ENCODE measurements at places on chromosomes 6 and 20.

- no peak for DNase-seq
These were observed 79.5 kb upstream of the RNF217 start for GRCh38 chr6:124882579-124883393.

GRCh38 chr20:54162378-54163009 lies 11.3 kb downstream of the CYP24A1 start:
- no peak for DNase-seq

DNA sequence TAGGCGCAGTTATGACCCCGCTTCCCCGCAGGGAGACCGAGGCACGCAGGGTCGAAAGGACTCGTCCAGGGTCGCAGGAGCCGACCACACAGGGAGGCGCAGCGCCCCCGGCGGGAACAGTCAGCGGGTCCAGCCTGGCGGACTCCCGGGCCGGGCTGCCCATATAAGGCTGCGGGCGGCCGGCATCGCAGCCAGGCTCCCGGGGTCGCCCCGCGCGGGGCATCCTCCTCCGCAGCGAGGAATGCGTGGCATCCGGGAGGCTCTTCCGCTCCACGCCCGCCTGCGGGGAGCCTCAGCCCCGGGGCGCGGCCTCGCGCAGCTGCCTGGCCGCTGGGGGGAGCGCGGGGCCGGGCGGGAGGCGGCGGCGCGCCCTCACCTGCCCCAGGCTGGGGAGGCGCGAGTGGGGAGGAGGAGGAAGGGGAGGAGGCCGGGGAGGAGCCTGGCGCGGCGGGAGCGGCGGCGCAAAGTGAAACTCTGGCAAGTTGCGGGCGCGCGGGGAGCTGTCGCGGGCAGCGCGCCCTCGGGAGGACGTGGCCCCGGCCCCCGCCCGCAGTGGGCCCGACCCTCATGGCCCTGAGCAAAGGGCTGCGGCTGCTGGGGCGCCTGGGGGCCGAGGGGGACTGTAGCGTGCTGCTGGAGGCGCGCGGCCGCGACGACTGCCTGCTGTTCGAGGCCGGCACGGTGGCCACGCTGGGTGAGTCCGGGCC lies at the start of gene SYNJ2:
SYNJ2 (plus strand) TSS at position 469 of the 707 bp plus-strand sequence; CDS start at position 568, 99 bp downstream.
- peak; percentile 73 for DNase-seq

- no peak for DNase-seq
These were observed 72.2 kb downstream of the RPP40 start for GRCh38 chr6:4931530-4932227.

DNA sequence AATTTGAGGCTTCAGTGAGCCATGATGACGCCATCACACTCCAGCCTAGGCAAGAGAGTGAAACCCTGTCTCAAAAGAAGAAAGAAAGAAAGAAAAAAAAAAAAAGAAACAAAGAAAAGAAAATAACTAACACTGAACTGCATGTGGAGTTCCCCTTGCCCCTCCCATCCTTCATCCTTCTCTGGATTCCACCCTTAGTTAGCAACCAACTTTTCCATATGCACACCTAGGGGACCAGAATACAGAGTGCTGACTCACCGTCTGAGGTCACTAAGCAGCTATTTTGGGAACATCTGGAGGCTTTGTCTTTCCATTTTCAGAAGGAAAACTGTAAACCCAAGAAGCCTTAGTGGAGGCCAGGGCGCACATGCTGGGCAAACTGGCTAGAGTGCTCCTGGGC lies 257.4 kb downstream of the MAFB start:
- DNase-seq, result no peak

DNA sequence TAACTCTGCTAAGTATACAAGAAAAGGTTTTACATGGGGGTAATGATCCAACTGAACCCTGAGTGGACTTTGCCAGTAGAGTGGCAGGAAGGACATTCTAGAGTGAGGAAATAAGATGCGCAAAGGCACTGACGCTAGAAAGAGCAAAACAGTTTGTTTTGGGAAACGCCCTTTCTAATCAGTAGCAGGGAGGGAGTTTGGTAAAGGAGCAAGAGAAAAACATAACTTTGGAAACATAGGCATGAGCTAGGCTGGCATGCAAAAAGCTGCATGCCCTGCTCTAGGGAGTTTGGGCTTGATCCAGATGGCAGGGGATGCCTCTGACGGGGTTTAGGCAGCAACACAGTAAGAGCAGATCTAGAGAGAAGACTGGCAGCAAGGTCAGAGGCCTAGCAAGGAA lies 135.2 kb downstream of the DST start:
- DNase-seq, result no peak

- DNase-seq, result no peak
These were observed 55.5 kb upstream of the CHRNA4 start for GRCh38 chr20:63416631-63417030.

GRCh38 chr20:34940081-34940481 lies 15.5 kb downstream of the GSS start:
- no peak for DNase-seq

- DNase-seq, result no peak
These were observed 33.2 kb downstream of the ADGRF5 start for GRCh38 chr6:46888578-46888977.

- no peak for DNase-seq
These were observed 620.5 kb downstream of the DOK5 start for GRCh38 chr20:55095745-55096400.

- no peak for DNase-seq
These were observed 55.0 kb downstream of the SOX4 start for GRCh38 chr6:21648475-21649050.

DNA sequence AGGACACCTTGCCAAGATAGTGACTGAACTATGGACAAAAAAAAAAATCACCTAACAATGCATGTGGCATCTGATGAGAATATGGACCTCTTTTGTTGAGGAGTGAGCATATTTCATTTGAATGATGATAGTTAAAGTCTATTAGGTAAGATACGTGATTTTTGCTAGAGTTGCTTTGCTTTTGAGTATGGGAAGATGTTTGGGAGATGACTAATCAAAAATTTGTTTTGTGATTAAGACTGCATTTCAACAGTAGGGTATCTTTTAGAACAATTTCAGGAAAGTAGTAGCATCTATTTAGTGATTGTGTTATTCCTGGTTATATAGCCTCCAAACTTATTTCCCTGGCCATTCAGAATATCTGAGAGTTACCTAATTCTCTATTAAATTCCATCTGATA lies 878.6 kb upstream of the CITED2 start:
- DNase-seq, result no peak

DNA sequence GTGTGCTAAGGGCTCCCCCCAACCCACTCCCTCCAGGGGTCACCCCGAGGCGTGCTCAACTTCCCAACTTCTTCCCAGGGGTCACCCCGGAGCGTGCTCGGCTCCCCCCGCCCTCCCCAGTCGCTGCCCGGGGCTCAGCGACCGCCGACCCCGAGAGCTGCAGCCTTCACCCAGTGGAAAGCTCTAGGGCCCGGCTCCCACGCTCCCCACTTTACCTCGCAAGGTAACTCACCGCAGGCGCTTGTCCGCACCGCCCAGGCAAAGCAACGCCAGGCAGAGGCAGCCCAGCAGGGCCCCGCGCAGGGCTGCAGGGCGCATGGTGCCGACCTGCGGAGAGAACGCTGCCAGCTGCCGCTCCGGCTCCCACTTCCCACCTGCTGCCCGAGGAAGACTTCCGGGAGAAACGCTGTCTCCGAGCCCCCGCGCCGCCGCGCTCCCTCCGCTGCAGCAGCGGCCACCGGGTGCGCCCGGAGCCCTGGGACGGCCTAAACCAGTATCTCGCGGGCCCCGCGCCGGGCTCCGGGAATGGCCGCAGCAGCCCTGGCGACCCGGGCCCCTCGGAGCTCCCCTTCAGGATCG lies 396 bp downstream of the RNASET2 start:
- DNase-seq, result no peak

GRCh38 chr20:43442282-43442880 lies 15.3 kb upstream of the SRSF6 start:
- DNase-seq, result no peak

DNA sequence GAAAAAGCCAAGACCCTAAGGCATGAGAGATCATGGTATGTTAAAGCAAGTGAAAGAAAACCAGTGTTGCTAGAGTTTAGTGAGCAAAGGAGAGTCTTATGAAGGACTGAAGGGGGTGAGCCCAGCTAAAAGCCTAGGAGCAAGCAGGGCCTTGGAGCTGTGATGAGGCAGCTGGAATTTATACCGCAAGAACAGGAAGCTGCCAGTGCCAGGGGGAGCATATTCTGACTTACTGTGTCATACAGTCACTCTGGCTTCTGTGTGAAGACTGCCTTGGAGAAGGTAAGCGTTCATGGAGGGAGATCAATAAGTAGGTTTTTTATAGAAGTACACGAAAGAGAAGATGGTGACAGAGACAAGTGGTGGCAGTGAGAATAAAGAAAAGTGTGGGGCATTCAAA lies 308.9 kb upstream of the THEMIS start:
- DNase-seq, result no peak

DNA sequence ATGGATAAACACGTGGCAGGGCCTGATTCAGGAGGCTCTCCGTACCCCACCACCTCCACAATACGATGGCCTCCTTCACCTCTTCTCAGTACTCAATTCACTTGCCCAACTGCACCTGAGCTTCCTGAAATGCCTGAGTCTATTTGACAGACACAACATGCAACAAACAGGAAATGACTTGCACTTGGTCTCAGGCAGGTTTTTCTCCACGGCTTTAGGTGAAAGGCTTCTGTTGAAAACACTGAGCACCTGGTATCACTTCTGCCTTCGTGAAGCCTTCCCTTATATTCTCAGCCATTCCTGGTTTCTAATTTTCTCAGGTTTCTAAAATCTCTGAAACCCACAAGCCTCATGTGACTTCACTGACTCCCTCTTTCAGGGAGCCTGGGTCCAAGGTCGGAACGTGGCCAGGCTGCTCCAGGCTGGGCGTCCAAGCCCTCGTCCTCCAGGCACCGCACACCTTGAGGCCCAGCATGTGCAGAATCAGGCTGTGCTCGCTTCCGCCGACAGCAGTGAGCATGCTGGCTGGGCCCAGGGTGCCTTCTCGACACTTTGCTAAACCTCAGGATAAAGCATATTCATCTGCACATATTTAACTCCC lies 34.7 kb downstream of the TAF4 start:
- DNase-seq, result peak; percentile 5

DNA sequence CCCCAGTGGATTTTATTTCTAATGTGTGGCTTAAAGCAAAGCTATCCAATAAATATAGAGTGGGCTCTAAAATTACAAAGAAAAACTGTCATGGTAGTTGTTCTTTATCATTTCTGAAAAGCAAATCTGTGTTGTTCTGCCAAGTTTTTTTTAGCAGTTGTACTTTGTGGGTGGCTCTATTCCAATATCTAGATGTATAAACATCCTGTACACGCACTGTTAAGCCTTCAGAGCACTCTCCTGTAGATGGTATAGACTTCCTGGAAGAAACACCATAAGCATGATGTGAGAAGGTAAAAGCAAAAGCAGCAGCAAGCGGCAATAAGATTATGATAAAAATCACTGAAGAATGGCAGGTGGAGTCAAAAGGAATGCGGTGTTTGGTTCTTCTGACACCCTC lies 21.5 kb upstream of the TMEM30A start:
- DNase-seq, result no peak

GRCh38 chr6:157631412-157631811 lies 191.6 kb upstream of the SNX9 start:
- DNase-seq, result no peak

DNA sequence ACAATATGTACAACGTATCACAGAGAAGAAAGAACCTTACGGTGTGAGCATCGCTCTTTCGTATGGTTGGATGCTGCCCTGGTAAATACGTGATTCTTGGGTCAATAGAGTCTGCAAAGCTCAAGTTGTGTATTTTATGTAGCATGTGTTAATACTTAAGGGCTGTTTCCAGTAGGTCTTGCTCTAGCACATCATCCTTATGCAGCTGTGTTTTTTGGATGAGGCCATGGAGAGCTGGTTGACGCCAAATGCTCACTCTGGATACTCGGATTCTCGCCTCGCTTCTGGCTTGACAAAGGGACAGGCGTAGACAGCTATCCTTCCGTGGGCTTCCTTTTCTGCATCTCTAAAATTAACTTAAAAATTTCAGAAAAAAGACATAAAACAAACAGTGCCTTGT lies 38.9 kb downstream of the SNRNP48 start:
- DNase-seq, result no peak

DNA sequence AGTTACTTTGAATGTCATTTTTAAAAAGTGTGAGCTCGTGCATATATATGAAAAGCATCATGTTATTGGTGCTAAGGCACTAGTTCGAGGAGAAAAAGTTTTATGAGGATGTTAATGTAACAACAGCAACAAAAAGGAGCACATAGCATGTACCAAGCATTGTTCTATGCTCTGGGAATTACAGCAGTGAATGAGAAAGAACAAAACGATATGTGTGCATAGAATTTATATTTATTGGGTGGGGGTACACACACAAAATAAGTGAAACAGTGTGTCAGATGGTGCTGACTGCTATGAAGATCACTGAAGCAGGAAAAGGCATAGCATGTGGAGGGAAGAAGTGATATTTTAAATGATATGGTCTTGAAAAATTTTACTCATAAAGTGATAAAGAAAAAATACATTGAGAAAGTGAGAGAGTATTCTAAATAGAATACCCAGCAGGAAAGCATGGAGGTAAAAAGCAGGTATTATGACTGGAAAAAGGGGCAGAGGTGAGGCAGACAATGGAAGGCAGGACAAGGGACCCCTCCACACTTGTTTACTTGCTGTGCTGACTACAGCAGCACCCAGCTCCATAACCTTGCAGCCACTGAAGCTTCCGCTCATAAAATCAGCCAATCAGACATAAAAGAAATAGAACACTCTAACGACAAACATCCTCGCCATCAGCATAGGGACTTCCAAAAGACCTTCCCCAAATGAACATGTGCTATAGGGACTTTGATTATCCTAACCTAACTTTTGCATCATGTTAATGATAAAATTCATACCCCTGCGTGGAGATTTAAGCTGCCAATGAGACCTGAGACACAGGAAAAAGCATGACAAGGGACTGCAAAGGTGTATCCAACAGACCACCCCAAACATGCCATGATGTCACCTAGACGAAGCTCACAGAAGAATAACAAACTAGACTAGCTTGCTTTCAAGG lies 119.9 kb downstream of the HFE start:
- no peak for DNase-seq

DNA sequence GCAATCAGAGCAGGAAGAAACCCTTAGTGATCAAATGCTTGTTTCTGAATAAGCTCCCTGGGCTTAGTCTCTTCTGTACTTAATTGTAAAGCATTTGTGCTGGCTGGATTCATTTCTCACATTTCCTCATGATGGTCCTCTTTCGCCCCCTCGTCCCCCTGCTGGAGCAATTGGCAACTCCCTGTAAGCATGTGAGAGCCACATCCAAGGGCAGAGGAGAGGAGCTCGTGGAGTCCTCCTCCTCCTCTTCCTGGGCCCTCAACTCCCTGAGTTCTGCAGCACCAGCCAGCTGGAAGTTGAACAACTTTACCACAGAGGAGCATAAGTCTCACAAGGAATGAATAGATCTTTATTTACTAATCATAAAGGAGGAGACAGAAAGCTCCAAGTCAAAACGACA lies 12.6 kb downstream of the ANKEF1 start:
- DNase-seq, result no peak
